ENCODE measurements at places on chromosomes 1 and 21. TPM values are rescaled to one million over a fixed set of nuclear protein-coding genes. Genes with fewer than 3 reads are reported as not detected.

GRCh38 chr1:55064861-55065263 lies 25.5 kb downstream of the PCSK9 start:
- H3K27ac ChIP-seq, result no peak overlapping the region
- H3K27me3 ChIP-seq, result no peaks in the 10 kb centered on the region
- no peaks in the 10 kb centered on the region for H3K4me1 ChIP-seq
- H3K36me3 ChIP-seq, result peaks cover 52% of the 10 kb centered on the region
- no peak for DNase-seq
- no peak overlapping the region for H3K4me3 ChIP-seq

GRCh38 chr1:209675565-209676154 lies 448 bp downstream of the G0S2 start:
- H3K36me3 ChIP-seq, result no peaks in the 10 kb centered on the region
- DNase-seq, result no peak
- peak overlapping the region; percentile 45 for H3K4me3 ChIP-seq
- H3K27me3 ChIP-seq, result peaks cover 41% of the 10 kb centered on the region

The TRIM67 gene
- not detected for total RNA-seq

- peaks cover 19% of the 10 kb centered on the region for H3K36me3 ChIP-seq
- DNase-seq, result no peak
- H3K4me3 ChIP-seq, result no peak overlapping the region
Measured at GRCh38 chr1:229482511-229482910, 25.6 kb downstream of the NUP133 start.

GRCh38 chr1:196193896-196194559 lies 414.2 kb downstream of the KCNT2 start:
- no peaks in the 10 kb centered on the region for H3K4me1 ChIP-seq
- H3K27me3 ChIP-seq, result no peaks in the 10 kb centered on the region
- no peak overlapping the region for H3K4me3 ChIP-seq
- no peak overlapping the region for H3K27ac ChIP-seq

- H3K27ac ChIP-seq, result no peak overlapping the region
- no peak for DNase-seq
- no peaks in the 10 kb centered on the region for H3K27me3 ChIP-seq
- H3K4me3 ChIP-seq, result no peak overlapping the region
Measured at GRCh38 chr1:98391175-98391574, 270.3 kb upstream of the SNX7 start.

GRCh38 chr1:160377585-160378206 lies 10.8 kb downstream of the NHLH1 start:
- no peak for DNase-seq
- no peak overlapping the region for H3K4me3 ChIP-seq
- no peaks in the 10 kb centered on the region for H3K27me3 ChIP-seq

GRCh38 chr1:162916407-162916806 lies 55.4 kb upstream of the CCDC190 start:
- no peak for DNase-seq
- no peaks in the 10 kb centered on the region for H3K36me3 ChIP-seq
- peaks cover 2% of the 10 kb centered on the region for H3K27me3 ChIP-seq
- no peaks in the 10 kb centered on the region for H3K4me1 ChIP-seq
- no peak overlapping the region for H3K4me3 ChIP-seq
